ENCODE measurements at places on chromosomes 1 and 21. TPM values are rescaled to one million over a fixed set of nuclear protein-coding genes. Genes with fewer than 3 reads are reported as not detected.

The BTBD8 gene
- total RNA-seq = 2.7 TPM

The RBP7 gene
- total RNA-seq = not detected

The DNAJC28 gene
- total RNA-seq = 2.2 TPM

The HPDL gene
- 5.9 TPM for total RNA-seq

The TENT5C gene
- total RNA-seq = 1.5 TPM

The VWA5B1 gene
- 0.21 TPM for total RNA-seq

Measured in motor neuron (in vitro differentiated cells).